ENCODE measurements at places on chromosomes 16 and 17. TPM values are rescaled to one million over a fixed set of nuclear protein-coding genes. Genes with fewer than 3 reads are reported as not detected.

DNA sequence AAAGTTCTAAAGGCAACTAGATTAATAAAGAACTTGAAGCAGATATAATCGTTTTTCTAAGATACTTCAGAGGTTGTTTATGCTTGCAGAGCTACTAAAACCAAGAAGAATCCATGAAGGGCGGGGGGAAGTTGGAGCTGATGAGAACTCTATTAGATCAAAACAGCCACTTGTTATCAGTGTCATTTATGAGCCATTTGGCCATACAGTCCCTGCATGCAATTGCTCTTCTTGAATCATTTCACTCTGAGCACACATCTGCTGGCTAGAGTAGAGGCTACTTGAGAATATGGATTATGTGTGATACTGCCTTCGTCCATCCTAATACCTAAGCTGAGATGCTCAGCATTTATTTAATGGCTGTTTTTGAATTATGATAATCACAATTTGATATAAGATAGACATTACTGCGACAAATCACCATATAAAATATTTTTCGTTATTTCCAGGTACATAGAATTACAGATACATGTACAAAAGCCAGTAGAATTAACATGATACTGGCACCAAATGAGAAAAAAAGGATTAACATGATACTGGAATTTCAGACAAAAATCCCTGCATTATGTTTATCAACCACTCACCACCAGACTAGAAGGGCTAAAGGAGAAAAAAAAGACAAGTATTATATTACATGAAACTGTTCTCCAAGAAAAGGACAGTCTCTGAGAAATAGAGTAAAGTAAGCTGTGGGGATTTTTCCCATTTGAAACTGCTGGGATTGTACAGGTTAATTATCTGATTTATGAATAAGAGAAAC lies 64.5 kb downstream of the TEX2 start:
- DNase-seq: no peak
- no peaks in the 10 kb centered on the region for H3K27me3 ChIP-seq
- H3K36me3 ChIP-seq: no peaks in the 10 kb centered on the region
- no peak overlapping the region for H3K4me3 ChIP-seq

Gene IGF2BP1
- 15.5 TPM for total RNA-seq

Gene PRR35
- not detected for total RNA-seq

Gene MRPL10
- total RNA-seq: 59.5 TPM
